ENCODE measurements at places on chromosomes 1 and 21.

- no peak for DNase-seq
Observed at GRCh38 chr1:18793164-18793563, 66.3 kb downstream of the TAS1R2 start.

GRCh38 chr1:204736836-204737235, 51.3 kb upstream of the LRRN2 start:
- DNase-seq: no peak

GRCh38 chr1:53572065-53572814, 113.0 kb downstream of the DMRTB1 start:
- DNase-seq: no peak

- DNase-seq: no peak
Observed at GRCh38 chr1:82226186-82226505, 425.4 kb downstream of the ADGRL2 start.

GRCh38 chr1:56297904-56298303, 281.5 kb downstream of the PLPP3 start:
- no peak for DNase-seq

- DNase-seq: no peak
Observed at GRCh38 chr1:165907256-165907857, 79.9 kb downstream of the UCK2 start.

DNA sequence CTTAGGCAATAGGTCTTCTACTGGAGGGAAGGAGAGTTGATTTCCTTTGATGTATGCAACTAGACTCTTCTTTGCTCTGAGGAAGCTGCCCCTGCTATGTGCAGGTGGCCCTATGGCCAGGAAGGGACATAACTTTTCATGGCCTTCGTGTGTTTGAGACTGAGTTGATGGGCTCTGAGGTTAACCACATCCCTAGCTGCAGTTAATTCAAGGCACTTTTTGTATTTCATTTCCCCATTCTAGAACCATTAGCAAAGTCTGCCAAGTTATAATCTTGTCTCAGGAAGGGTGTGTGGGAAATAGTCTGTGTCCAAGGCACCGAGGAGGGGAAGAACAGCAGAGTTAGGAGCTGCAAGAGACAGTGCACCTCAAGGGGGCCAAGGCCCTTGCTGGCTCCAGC, 2.5 kb downstream of the FCRL4 start:
- DNase-seq: no peak

DNA sequence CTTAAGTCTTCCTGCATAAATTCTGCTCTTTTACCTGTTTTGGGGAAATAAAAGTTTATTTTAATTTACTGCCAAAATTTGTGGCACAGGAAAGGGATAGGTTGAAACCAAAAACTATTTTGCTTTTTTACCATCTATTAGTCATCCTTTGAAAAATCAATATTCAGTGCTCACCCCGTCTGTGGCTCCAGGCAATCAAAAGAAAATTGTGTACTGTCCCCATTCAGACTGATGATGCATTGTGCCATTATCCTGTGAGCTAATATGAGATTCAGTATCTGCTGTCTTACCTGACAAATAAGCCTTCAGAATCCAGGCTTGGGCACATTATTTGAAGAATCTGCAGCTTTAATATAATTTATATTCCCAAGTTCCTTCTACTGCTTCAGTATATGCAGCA, 650.7 kb downstream of the KIF26B start:
- no peak for DNase-seq

- DNase-seq: no peak
Observed at GRCh38 chr1:47622776-47623556, 185.1 kb downstream of the FOXD2 start.
